Muscle of leg (tissue), 16 donors: ENCODE measurements at places on chromosomes 12 and 14. TPM values are rescaled to one million over a fixed set of nuclear protein-coding genes. Genes with fewer than 3 reads are reported as not detected.

- peaks cover 20% of the 10 kb centered on the region for H3K36me3 ChIP-seq
- H3K4me3 ChIP-seq = peak overlapping the region; percentile 82
- peaks cover 31% of the 10 kb centered on the region for H3K4me1 ChIP-seq
- H3K27ac ChIP-seq = peak overlapping the region; percentile 84
- peaks cover 7% of the 10 kb centered on the region for H3K27me3 ChIP-seq
- DNase-seq = peak; percentile 79
Observed at GRCh38 chr12:123532808-123533649, 490 bp downstream of the RILPL1 start.

DNA sequence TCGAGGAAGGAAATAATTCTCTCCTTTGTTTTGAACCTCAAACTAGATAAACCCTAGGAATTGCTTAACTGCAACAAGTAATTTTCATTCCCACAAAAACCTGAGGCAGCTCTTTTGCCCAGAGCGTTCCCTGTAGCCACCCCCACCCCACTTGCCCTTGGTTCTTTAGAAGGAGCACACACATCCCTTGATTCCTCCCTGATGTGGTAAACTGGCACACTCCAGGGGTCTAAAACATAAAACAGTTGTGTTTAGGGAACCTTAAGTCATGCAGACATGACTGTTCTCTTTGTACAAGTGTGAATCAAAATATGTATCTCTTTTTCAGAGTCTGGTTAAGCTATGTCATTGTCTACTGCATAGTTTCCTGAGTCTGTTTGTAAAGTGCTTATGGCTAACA is 14.0 kb downstream of the MAPK1IP1L start:
- no peak overlapping the region for H3K4me3 ChIP-seq
- DNase-seq = no peak
- no peaks in the 10 kb centered on the region for H3K27me3 ChIP-seq
- H3K4me1 ChIP-seq = peaks cover 2% of the 10 kb centered on the region

GRCh38 chr14:71686677-71687076 is 245.6 kb upstream of the RGS6 start:
- H3K36me3 ChIP-seq = peaks cover 3% of the 10 kb centered on the region
- peak; percentile 57 for DNase-seq
- H3K27me3 ChIP-seq = peaks cover 2% of the 10 kb centered on the region
- H3K4me3 ChIP-seq = no peak overlapping the region
- H3K4me1 ChIP-seq = peaks cover 3% of the 10 kb centered on the region

- H3K4me3 ChIP-seq = no peak overlapping the region
- no peaks in the 10 kb centered on the region for H3K27me3 ChIP-seq
- DNase-seq = peak; percentile 81
- peaks cover 10% of the 10 kb centered on the region for H3K36me3 ChIP-seq
- H3K4me1 ChIP-seq = peaks cover 24% of the 10 kb centered on the region
- no peak overlapping the region for H3K27ac ChIP-seq
Observed at GRCh38 chr14:100384819-100385813, 62.0 kb downstream of the SLC25A47 start.

Gene CNTN1
- 16.2 TPM for polyA plus RNA-seq

Gene MIPOL1
- polyA plus RNA-seq = 5.5 TPM
